ENCODE measurements at places on chromosomes 13 and 19.

DNA sequence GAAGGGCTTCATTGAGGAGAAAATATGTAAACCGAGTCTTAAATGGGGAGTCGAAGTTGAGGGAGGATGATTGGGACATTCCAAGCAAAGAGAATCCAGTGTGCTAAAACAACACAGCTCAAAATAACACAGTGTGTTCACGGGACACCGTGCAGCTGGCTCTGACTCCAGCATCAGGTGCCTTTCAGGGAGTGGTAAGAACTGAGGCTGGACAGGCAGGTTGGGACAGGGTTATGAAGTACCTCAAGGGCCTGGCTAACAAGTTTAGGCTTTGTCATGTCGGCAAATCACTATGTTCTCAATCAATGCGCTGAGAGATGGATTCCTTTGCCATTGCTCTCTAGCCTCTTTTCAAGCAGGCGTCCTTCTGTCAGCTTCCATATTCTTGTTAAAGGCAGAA lies 27.5 kb upstream of the WDFY2 start:
- no peak for DNase-seq

DNA sequence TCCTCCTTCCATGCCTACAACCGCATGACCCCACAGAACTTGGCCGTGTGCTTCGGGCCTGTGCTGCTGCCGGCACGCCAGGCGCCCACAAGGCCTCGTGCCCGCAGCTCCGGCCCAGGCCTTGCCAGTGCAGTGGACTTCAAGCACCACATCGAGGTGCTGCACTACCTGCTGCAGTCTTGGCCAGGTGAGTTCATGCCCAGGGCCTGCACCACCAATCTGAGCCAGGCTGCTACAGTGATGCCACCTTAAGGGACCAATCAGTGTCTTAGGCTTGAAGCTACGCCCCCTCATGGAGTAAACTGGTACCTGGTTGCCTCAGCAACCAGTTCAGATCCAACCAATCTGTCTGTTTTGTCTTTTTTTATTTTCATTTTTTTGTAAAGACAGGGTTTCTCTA lies 5.2 kb downstream of the SYDE1 start:
- DNase-seq: no peak

DNA sequence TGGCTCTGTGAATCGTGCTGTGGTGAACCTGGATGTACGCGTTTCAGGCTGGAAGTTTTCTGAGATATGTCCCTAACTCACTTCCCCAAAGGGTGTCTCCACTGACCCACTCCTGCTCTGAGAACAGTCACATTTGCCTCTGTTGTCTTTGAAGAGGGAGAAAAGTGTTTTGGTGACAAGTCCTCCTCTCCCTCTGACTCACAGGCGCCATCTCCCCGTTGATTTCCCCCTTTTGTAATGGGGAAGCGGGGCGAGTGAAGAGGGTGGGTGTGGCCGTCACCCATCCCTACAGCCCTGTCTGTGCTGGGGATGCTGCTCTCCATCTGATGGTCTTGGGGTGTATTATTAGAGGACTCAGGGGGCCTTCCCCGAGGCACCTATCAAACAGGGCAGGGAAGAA lies 9.6 kb downstream of the APC2 start:
- no peak for DNase-seq

- DNase-seq: no peak
These were observed 124.3 kb upstream of the TMTC4 start for GRCh38 chr13:100798739-100799361.

- no peak for DNase-seq
These were observed 171.2 kb downstream of the TEX29 start for GRCh38 chr13:111491659-111492058.

GRCh38 chr19:46431824-46432223 lies 3.1 kb upstream of the PNMA8C start:
- DNase-seq: no peak

GRCh38 chr13:26583662-26584061 lies 26.2 kb downstream of the WASF3 start:
- DNase-seq: no peak

- DNase-seq: no peak
These were observed 34.4 kb upstream of the GATAD2A start for GRCh38 chr19:19371059-19371458.

DNA sequence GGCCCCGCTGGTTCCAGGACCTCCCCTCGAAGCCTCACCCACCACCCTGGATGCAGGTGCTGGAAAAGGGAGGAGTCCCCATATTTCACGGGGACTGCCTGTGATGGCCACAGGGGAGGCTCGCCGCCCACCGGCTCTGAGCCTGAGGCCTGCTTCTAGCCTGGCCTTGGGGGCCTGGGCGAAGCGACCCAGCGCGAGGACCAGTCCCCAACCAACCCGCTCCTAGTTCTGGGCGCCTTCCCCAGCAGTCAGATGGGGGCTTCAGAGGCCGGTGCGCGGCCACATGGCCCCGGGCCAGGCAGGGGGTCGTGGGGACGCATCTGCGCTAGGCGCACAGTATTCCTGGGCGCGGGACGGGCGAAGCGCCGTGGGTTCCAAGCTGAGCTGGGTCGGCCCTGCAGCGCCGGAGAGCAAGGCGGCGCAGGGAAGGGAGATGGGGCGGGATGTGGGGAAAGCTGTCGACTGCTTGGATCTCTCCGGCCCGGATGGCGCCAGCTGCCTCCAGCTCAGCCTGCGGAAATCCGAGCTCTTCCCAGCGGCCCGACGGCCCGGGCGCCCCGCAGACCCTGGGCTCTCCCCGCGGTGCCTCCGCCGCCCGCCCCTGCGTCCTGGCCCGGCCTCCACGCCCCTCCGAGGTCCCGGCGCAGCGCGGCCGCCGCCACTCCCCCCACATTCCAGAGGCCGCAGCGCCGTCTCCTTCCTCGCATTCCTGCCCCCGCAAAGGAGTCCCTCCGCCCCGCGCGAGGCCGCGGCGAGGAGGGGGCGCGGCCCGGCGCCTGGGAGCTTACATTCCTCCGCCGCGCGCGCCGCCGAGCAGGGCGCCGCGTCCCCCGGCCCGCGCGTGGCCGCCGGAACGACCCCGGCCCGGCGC lies at the start of gene WTIP:
WTIP (plus strand) TSS at position 788 of the 871 bp plus-strand sequence. CDS start 217 bp downstream, outside the sequence.
- DNase-seq: peak; percentile 84

- DNase-seq: no peak
These were observed 219.9 kb downstream of the MAB21L1 start for GRCh38 chr13:35256459-35257148.

GRCh38 chr19:55461974-55462626 lies 658 bp upstream of the ISOC2 start:
- DNase-seq: peak; percentile 42

GRCh38 chr13:50911081-50911631 lies 1.6 kb downstream of the RNASEH2B start:
- no peak for DNase-seq

DNA sequence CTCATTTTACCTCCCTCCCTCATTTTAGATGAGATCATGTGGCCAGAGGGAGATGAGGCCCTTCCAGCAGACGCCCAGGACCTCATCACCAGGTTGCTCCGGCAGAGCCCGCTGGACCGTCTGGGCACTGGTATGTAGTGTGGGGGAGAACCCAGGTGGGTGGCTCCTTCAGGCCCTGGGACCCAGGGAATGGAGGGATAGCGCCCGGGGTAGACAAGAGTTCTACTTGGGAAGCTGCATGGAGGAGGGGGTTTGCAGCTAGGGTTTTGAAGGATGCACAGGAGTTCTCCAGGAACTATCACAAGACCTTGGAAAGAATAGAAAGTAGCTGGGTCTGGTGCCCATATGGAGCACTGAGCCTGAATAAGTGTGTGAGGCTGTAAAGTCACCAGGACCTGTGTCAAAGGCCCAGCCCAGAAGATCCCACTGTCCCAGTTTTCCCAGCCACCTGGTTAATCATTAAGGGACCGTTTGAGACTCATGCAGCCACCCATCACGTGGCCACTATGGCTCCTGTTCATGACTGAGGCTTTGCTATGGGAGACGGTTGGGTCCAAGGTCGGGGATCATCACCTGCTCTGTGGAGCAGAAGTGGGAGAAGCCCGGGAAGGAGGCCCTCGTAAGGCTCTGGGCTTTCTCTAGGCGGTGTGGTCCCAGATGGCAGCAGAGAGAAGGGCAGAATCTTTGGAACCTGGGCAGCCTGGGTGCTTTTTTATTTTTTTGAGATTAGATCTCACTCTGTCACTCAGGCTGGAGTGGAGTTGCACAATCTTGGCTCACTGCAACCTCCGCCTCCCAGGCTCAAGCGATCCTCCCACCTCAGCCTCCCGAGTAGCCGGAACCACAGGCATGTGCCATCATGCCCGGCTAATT lies 17.0 kb upstream of the PIK3R2 start:
- peak; percentile 21 for DNase-seq

DNA sequence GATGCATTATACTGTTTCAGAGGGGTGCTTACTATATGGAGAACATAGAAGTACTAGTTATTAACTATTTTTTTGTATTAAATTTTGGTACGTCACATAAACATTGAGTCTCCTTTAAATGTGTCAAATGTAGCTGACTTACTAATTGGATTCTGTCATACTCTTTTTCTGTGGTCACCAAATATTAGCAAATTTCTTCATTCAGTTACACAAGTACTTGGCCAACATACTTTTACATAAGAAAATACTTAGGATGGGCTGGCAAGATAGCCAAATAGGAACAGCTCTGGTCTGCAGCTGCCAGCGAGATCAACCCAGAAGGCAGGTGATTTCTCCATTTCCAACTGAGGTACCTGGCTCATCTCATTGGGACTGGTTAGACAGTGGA lies 19.2 kb downstream of the LPAR6 start:
- no peak for DNase-seq

- no peak for DNase-seq
These were observed 817.5 kb upstream of the SLC10A2 start for GRCh38 chr13:103883698-103884097.

- DNase-seq: no peak
These were observed 416 bp downstream of the SLC25A42 start for GRCh38 chr19:19064098-19064722.

- DNase-seq: no peak
These were observed 2.0 kb downstream of the BICRA start for GRCh38 chr19:47610902-47611301.

DNA sequence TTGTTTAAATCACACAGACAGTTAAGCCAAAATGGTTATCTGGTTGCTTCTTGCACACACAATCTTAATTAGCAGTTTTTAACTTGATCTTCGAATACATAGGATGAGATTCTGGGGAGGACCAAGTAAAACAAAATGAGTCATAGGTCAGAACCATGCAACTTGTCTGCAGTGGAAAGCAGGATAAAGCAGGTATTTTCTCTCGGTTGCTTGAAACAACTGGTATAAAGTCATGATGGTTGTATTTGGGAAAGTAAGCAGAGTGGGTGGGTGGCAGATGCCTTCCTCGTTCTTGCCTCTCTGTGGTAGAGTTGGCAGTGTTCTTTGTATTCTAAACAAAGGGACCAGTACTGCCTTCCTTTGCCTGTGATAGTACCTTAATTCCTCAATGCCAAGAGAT lies 167.0 kb downstream of the COG6 start:
- DNase-seq: no peak

DNA sequence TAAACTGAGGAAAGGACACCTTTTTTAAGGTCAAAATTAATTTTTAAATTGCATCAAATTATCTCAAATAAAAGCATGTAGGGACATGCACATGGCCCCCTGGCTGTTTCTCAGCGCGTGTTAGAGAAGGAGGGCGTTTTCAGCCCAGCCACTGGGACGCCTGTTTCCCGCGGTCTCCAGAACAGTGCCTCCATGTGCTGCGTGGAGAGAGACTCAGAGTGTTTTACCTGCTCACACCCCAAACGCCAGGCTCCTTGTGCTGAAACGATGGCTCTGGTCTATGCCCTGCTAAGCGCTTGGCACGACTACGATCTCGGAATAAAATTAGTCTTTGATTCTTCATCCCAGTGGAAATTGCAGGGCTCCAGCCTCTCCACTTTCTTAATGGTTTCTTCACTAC lies 20.0 kb upstream of the SPACA7 start:
- DNase-seq: no peak

DNA sequence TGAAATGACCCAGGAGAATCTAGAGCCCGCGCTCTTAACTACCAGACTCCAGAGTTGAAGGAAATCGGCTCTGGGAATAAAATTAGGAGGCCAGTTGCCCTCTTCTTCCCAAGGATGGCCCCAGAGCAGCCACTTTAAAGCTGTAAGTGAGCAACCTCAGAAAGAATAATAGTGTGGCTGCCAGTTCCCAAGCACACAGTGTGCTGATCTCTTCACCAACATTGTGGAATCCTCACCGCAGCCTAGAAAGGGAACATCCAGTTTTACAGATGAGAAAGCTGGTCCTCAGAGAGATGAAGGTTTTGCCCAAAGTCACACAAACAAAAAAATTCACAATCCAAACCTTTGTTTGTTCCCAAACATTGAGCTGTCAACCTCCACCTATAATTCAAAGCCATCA lies 39.6 kb downstream of the HSPH1 start:
- DNase-seq: no peak

- no peak for DNase-seq
These were observed 11.8 kb downstream of the PEPD start for GRCh38 chr19:33509774-33510173.

DNA sequence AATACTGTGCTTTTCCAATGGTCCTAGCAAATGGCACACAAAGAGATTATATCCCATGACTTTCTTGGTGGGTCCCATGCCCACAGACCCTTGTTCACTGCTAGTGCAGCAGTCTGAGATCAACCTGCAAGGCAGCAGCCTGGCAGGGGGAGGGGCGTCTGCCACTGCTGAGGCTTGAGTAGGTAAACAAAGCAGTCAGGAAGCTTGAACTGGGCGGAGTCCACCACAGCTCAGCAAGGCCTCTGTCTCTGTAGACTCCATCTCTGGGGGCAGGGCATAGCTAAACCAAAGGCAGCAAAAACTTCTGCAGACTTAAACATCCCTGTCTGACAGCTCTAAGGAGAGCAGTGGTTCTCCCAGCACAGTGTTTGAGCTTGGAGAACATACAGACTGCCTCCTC lies 82.9 kb downstream of the ZNF737 start:
- DNase-seq: no peak

DNA sequence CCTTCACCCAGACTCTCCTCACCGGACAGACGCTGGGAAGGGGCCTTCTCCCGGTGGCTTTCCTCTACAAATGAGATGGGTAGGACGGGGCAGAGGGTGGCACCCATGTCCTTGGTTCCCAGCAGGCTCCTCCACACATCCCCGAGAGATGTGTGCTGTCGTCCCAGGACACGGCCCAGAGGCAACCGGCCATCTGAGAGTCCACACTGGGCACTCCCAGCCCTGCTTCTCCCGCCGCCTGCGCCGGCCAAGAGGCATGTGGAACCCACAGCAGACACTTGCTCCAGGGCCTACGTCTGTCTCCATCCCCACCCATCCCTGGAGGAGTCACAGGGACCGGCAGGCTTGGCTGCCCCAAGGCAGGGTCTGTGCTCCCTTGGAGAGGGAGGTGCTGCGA lies 179.9 kb downstream of the KDM4B start:
- DNase-seq: no peak

Measured in NCI-H226 (cell line).